NCI-H2081 (cell line): ENCODE measurements at places on chromosomes 1 and 21.

GRCh38 chr1:66262208-66262963 lies 271.6 kb upstream of the SGIP1 start:
- no peak for DNase-seq

DNA sequence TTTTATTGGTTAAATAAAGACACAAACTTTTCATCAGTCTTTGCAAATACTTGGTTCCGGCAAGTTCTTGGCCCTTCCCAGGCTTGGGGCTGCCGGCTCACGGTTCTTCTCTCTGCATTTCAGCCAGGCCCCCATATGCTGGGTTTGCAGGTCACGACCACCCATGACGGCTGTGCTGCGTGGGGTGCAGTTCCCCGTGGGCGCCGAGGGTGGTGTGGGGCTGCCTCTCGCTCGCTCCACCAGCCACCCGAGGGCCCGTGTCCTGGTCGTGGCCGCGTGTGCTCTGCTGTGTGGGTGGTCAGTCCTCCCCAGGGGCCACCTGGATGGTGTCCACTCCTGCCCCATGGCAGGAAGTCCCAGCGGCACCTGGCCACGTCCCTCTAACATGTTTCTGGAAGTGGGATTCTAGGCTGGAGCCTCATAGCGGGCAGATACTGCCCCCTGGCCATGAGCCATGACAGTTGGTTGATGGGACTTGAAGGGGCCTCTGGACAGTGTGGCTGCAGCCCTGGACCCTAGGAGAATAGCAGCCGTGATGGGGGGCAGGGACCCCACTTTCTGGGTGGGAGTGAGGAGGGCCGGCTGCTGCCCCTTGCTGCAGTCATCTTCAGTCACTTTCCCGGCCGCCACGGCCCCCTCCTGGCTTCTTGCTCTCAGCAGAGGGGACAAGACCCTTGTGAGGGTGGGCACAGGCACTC lies 46.3 kb downstream of the SKI start:
- no peak for DNase-seq

GRCh38 chr21:32021319-32021994 lies 148.6 kb downstream of the HUNK start:
- peak; percentile 71 for DNase-seq

GRCh38 chr1:243712242-243712641 lies 137.8 kb downstream of the AKT3 start:
- DNase-seq, result no peak

- no peak for DNase-seq
Measured at GRCh38 chr1:168053681-168054080, 83.0 kb downstream of the GPR161 start.

GRCh38 chr1:229032375-229032774 lies 238.5 kb upstream of the RAB4A start:
- no peak for DNase-seq

GRCh38 chr1:54606990-54607325 lies 16.4 kb downstream of the FAM151A start:
- no peak for DNase-seq

DNA sequence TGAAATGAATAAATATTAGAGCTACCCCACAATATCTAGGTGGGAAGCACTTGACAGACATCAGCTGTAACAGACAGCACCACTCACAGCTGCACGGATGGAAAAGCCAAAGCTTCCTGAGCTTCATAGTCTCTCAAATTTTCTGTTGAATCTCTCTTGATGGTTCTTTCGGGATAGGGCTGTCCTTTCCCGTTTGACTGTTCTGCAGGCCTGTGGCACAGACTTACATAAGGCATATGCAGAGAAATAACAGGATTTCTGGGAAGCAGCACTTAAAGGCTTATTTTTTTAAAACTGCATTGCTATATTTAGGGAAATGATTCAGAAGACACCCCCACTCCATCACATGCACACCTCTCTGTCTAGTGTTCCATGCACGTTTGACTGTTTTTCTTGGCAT lies 77.5 kb downstream of the ZNF648 start:
- DNase-seq, result no peak

DNA sequence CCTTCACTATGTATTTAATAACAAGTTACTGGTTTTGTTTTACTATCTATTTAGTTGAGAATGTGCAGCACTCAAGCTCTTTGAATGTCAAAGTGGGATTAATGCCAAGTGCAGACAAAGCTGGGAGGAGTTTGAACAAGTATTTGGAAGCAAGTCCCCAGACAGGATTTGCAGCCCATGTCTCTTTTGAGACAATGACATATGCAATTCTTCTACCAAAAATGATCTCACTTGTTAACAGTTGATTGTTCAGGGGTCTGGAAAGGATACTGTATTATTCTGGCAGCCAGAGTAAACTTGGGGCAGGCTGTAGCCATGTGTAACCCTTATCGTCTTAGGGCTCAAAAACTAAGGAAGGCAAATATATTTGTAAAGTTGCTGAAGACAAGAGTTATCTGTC lies 15.8 kb downstream of the COLGALT2 start:
- DNase-seq, result peak; percentile 8

GRCh38 chr1:111894497-111894896 lies 95.0 kb downstream of the KCND3 start:
- no peak for DNase-seq

DNA sequence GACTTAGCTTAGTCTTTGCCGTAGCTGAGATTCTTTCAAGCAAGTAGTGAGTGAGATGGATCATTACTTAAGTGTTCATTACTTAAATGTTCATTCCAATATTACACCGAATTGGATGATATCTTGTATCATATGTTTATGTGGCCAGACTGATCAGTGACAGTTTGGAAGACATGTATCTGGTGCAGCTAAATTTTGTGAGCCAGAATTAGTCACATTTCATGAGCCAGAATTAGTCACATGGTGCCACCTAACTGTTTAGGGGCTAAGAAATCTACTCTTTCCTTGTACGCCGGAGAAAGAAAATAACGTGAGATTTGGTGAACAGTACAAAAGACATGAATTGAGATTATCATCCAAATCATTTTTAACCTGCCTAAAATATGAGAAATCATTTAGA lies 355.6 kb downstream of the USP25 start:
- no peak for DNase-seq

DNA sequence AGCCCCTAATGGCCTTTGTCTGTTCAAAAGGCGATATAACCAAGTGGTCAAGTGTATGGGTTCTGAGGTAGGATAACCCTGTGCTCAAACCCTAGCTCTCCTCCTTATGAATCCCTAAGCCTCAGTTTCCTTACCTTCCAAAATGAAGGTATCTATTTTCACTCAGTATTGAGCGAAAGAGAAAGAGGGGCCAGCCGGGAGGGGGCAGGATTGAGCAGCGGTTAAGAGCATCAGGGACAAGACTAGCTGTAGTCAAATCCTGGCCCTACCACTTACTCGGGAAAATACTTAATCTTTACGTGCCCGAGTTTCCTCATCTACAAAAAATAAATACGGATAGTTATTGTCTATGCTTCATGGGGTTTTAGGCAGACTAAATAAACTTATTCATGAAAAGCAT lies 25.7 kb downstream of the LY9 start:
- DNase-seq, result no peak

DNA sequence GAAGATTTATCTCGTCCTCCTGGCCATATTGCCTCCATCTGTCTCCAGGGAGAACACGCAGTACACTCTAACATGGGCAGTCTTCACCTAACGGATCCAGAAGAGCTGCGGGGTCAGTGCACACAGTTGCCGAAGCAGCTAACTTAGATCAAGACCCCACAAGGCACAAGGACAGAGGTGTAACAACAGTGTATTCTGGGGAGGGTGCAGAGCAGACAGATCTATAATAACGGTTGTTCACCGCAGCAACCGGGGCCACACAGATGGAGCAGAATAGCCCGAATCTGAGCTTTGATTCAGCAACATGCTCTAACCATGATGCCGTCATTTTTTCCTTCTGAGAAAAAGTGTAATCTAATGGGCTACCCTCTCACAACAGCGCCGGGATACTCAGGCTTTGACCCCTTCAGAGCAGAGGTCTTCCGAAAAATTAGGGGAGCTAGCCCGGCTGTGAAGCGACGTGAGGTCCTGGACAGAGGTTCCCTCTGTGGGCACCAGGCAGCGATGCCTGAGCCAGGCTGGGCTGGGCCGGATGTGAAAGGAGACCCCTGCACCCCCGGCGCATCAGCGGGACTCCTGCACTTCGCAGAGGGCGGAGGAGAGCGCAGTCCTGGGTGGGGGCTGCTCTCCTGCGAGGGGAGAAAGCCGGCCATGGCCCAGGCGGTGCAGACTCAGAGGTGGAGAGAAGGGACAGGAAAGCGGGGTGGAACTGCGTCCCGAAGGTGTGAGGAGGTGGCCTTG lies 57.5 kb downstream of the BCL9 start:
- DNase-seq, result peak; percentile 30

DNA sequence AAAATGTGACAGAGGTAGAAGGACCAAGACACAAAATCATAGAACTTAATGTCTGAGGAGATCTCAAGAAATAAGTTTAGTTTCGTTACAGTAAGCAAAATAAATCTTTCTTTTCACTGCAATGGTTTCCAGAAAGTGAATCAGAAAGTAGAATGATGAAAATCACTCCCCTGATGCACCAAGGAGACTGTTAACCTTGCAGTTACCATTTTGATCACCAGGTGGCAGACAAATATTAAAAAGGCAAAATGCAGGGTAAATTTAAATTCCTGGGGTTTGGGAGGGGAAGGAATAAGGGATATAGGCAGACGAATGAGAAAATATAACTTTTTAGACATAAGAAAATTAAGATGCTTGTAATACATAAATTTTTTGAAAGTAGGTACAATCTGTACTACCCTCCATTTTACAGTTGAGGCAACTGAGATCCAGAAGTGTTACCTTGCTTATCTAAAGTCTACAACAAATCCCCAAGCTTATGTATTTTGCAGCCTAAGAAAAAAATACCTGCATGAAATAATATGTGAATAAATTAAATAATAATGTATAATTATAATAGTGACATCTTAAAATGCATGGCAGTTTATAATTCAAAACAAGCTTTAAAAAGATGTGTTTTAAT lies 253.2 kb downstream of the CRB1 start:
- DNase-seq, result peak; percentile 74

- no peak for DNase-seq
Measured at GRCh38 chr1:68377098-68377497, 72.7 kb downstream of the RPE65 start.

DNA sequence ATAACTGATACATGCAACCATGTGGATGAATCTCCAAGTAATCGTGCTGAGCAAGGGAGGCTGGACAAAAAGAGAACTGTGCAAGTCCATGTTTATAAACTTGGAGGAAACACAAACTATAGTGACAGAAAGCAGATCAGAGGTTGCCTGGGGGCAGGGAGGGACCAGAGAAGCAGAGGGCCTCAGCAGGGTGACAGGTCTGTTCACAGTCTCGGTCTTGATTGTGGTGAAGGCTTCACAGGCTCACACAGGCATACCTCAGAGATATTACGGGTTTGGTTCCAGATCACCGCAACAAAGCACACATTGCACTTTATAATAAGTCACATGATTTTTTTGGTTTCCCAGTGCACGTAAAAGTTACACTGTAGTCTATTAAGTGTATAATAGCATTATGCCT lies 28.5 kb downstream of the ACOT7 start:
- no peak for DNase-seq

- no peak for DNase-seq
Measured at GRCh38 chr1:32525053-32525452, 14.2 kb upstream of the ZBTB8A start.
